ENCODE measurements at places on chromosomes 16 and 17.
A peak's percentile ranks its signal among the peaks of the same experiment; 100 is the strongest.

DNA sequence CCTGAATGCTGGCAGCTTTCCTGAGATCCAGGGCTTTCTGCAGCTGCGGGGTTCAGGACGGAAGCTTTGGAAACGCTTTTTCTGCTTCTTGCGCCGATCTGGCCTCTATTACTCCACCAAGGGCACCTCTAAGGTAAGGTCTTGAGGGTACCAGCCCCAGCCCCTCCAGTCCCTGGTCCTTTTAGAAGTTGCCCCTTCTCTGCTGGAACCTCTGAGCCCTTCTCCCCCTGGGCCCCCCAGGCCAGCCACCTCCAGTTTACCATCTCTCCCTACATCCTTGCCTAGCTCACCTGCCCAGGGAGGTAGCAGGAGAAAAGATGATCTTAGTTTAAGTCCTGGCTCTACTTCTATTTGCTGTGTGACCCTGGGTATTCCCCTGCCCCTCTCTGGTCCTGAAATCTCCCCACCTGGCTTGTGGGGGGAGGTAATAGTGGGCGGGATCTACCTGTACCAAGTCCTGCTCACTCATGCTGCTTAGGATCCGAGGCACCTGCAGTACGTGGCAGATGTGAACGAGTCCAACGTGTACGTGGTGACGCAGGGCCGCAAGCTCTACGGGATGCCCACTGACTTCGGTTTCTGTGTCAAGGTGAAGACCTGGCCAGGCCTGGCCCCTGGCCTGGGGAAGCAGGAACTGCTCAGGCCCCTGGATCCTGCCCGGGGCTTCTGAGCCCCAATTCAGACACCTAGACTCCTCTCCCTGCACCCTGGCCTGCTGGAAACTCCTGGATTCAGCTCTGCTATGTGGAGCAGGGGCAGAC, 6.5 kb downstream of the GRB7 start:
- no peak for DNase-seq

DNA sequence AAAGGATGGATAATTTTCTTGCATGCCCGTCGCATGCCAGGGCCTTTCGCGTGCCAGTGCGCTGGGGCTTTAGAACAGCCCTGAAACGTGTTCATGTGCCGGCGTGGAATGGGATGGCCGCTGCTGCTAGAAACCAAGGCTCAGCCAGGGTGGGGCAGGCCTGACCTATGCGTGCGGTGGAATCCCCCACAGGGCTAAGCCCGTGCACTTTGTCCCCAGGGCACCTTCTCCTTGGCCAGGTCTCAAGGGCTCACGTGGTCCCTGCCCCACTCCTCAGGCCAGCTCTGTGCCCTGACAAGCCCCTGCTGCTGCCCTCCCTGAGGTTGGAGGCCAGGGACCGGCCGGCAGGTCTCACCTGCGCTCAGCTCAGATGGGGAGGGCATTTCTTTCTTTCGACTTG, 13.1 kb upstream of the RNF213 start:
- DNase-seq = no peak

DNA sequence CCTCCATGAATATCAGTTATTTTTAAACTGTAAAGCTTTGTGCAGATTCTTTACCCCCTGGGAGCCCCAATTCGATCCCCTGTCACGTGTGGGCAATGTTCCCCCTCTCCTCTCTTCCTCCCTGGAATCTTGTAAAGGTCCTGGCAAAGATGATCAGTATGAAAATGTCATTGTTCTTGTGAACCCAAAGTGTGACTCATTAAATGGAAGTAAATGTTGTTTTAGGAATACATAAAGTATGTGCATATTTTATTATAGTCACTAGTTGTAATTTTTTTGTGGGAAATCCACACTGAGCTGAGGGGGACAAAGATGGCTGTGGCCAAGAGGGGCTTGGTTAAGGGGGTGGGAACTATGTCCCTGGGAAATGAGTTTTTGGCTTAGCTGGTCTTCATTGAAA, 2.3 kb downstream of the CCL11 start:
- DNase-seq = no peak

- no peak for DNase-seq
These were observed 109.0 kb upstream of the FAM20A start for GRCh38 chr17:68710035-68710780.

DNA sequence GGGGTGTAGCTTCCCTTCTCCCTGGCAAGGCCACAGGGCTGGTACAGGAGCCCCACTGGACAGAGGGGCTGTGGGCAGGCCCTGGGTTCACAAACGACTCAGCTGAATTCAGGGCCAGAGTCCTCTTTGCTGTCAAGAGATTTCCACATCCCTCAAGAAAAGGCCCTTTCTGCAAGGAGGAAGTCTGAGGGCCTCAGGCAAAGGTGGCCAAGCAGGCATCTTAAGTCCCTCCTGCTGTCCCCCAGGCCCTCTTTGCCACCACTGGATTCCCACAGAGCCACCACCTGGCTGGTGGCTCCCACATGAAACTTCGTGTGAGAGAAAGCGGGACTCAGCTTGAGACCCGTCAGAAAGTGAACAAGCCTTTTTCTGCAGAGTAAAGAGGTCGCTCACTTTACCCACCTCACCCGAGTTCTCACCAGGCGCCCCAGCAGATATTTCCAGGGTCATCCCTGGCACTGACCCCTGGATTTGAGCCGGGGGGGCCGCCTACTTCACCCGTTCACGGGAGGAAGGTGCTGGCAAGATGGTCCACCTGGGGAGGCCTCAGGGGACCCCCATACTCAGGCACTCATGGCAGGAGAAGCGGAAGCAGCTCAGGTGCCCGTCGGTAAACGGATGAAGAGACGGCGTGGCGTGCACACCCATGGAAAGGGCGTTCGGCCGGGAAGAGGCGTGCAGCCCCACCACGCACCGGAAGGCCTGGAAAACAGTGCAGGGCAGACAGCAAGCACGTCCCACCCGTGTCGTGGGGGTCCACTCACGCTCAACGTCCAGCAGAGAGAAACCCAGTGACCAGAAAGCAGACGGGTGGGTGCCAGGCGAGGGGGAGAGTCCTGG, 3.6 kb downstream of the RNF166 start:
- DNase-seq = no peak

- no peak for DNase-seq
These were observed 1.3 kb downstream of the GJD3 start for GRCh38 chr17:40363111-40363827.

GRCh38 chr16:67055712-67056487, 27.0 kb downstream of the CBFB start:
- no peak for DNase-seq

DNA sequence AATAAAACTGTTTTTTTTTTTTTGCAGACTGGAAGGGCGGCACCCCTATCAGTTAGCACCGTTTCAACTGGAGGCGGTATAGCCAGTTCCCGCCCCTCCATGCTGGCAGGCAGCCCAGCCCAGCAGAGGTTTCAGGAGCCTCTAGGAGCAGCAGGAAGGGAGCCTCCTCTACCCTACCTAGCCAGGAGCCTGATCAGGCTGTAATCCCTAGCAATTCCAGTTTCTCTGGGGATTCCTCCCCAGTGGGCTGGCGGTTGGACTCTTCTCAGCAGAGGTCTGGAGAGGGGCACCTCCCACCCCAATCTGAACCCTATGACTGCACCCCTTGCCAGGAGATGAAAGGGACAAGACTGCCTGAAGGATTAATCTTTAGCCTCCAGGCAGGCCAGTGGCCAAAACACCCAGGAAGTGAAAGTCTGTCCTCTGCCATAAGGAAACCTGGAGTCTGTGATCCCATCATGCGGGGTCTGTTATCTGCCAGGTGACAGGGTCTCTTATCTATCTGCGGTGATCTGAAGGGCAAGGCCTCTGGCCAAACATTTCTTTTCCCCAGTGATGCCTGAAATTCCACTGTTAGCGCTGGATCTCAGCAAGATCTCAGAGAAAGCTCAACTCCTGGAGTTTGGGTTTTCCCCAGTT, 4.9 kb upstream of the CDH1 start:
- DNase-seq = peak; percentile 35

GRCh38 chr16:8740775-8741355, 56.6 kb downstream of the TMEM186 start:
- DNase-seq = peak; percentile 10

DNA sequence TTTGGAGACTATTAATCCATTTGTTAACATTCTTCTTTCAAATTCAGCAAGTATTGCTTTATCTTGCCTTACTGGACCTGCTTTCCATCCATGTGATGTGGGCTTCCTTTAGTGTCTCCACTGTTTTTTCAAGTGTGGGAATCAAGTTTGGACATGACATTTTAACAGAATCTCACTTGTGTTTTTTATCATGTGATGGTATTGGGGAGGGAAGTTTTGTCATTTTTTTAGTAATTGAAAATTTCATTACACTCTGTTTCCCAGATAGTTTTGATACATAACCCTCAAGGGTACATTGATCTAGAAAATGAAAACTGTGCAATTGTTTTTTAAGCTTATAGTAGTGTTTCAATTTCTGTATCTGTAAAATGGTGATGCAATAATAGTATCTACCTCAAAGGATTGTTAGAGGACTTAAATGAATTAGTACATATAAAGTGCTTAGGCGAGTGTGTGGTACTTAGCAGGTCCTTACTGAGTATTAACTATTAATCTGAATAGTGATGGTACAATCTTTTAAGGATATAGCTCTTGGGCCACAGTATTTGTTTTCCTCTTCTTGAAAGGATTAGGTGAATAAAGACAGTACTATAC, 27.3 kb downstream of the AATF start:
- DNase-seq = no peak
